ENCODE measurements at places on chromosomes 11 and 22.

DNA sequence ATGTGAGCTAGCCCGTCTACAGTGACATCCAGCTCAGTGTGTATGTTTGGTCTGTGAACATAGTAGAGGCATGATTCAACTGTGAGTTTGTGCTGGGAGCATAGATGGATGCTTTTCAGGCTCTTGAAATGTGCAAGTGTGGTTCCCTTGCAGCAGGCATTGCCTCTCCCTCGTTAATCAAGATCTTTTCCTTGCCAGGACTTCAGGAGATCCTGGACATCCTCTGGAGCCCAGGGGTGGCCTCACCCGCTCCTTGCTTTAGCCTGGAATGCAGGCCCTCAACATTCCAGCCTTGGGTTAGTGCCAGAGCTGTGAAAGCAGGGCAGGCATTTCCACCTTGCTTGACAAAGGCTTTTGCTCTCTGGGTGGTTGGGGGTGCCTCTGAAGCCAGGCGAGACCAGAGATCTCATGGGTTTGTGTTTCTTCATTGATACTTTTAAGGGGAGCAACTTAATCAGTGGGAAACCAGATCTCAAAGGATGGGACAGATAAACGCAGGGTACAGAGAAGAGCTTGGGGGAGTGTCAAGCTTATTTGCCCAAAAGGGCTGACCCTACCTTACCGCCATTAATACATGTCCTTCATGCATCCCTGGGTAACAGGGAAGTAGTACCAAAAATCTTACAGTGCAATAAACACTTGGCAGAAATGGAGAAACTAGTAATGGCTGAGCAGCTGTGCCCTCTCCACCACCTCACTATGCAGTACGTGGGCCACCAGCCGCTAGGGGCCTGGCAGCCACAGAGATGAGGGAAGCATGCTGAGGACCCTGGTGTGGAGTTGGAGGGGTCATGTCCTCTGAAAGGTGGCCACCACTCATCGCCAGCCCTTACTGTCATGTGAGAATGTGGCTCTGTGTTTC, 72.1 kb downstream of the PTPRJ start:
- DNase-seq, result no peak

DNA sequence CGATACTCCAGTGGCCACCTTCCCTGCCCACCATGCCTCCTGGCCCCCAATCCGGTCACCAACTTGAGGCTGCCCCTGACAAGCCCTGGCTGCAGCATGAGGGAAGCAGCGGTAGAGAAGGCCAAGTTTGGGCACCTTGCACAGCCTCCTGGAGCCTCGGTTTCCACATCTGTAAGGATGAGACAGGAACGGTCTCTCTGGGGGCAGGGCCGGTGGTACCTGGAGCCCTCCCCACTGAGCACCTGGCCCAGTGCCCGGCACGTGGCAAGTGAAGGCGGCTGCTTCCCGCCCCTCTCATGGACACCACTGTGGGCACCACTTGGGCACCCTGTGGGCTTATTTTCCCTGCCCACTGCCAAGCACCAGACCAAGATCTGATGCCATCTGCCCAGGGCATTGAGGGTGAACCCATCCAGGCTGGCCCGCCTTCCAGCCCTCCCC, 77.8 kb downstream of the CDKN1C start:
- peak; percentile 5 for DNase-seq

DNA sequence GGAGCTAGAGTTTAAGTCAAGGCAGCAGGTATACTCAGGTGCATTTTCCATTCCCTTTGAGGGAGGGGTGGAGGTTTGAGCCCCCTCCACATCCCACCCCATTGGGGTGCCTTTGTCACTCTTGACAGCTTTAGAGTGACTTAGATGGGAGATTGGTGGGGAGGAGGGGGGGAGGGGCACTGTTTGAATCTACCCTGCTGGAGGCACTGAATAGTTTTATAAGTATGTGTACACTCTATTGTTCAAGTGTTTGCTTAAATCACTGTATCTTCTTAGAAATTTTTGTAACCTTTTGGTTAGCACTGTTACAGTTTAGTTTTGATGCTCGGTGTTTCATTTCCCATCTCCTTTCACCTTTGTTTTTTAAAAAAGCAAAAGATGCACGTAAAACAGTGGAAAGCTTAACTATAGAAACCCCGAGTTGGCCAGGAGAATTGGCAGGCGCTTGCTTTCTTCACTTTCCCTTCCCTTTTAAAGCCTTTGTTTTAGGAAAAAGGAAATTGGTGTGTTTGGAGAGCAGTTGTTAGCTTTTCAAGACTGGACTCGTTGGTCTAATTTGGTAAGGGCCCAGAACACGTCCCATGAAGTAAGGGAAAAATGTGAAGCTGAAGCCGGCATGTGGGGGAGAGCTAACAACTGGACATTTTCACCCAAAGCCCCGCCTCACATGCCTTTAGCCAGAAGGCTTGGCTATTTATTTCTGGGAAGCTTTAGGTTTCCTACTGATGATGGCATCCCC, 42.8 kb downstream of the TNRC6B start:
- no peak for DNase-seq

DNA sequence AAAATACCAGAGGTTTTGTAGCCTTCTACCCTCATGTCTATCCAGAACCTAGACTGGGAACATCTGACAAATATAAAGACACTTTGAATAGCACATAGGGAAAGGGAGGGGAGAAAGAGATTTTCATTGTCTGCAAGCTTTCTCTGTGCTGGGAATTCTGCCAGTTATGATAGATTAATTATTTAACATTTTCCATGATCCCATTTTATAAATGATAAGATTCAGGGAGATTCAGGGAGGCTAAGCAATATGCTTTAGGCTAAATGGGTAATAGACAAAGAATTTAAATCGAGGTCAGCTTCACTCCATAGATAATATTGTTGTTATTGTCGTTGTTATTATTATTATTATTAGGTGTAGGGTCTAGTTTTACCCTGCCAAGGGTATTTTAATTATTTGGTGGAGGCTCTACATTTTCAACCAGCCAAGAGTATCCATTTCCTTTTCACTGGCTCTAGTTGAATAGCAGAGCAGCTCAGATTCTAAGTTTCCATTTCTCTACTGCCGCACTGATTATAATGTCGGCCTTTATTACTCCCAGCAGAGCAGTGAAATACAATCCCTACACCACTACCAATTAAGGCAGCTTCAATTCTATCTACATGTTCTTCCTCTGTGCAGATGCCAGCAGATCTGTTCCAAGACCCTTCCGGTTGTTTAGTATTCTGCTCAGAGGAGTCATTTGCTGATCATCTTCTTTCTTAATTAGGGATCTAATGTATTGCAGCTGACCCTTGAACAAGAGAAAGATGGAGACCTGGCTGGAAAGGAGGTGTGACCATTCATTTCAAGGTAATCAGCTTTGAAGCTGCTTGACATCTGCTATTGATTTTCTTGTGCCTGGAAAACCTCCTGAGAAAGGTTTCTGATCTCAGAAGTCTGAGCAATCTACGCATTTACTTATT, 23.8 kb upstream of the SYN3 start:
- DNase-seq, result no peak

- no peak for DNase-seq
Observed at GRCh38 chr11:56841210-56841810, 92.8 kb upstream of the OR9G4 start.

GRCh38 chr11:120388261-120388660, 52.0 kb downstream of the ARHGEF12 start:
- no peak for DNase-seq

DNA sequence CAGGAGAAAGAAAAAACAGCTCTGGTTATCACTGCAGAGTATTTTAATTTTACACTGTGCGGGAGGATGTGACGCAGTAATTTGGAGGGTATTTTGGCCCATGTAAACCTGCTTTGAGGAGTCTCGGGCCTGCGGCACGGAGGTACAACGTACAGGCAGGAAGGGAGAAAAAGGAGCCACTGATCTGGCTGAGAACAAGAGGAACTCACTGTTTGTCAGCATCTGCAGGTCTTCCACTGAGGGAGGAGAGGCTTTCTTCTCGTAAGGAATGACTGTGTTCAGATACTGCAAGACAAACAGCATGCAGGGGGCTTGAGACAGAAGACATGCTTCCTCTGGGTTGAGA, 44.0 kb downstream of the FEZ1 start:
- no peak for DNase-seq

DNA sequence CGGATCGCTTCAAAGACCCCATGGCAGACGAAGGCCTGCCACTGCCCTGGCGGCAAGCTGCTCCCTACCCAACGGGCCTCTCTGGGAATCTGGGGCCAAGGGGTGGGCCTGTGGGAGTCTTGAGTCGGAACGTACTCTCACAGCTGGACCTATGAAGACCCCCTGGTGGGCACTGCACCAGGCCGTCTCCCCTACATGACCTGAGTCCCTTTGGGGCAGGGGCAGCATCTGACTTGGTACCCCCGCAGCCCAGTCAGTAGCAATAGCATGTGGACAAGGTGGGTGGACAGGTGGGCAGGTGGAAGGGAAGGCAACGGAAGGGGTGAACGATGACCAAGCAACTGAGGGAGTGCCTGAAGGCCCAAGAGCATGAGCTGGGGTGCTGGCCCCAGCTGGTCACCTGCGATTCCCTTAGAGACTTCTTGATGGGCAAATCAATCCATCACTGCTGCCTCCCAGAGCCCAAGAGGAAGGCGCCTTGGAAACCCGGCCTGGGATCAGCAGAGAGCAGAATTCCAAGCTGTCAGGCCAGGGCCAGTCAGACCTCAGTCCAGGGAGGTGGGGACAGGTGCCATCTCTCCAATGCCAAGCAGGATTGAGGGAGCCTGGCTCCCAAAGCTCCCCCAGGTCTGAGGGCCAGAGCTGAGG, 35.3 kb downstream of the ARAP1 start:
- DNase-seq, result no peak

All from activated naive CD4-positive, alpha-beta T cell treated with anti-CD3 and anti-CD28 coated beads, Interleukin-2, amount 50 U/mL, for 16 hours (primary cell).